ENCODE measurements at places on chromosomes 16 and 17. TPM values are rescaled to one million over a fixed set of nuclear protein-coding genes. Genes with fewer than 3 reads are reported as not detected.

Gene ITGA2B
- total RNA-seq: 1.9 TPM

Gene GALK1
- total RNA-seq: 66.2 TPM

Gene RSKR
- 3.6 TPM for total RNA-seq

Gene MMP15
- total RNA-seq: 19.8 TPM

Gene RAB26
- total RNA-seq: 1.8 TPM

Gene NPIPA2
- total RNA-seq: 1.3 TPM

Gene SLFN12L
- not detected for total RNA-seq

Gene CCL7
- total RNA-seq: 0.61 TPM

Gene SPN
- total RNA-seq: not detected

Gene AOC3
- total RNA-seq: 0.97 TPM

Gene LAT
- 4.0 TPM for total RNA-seq

Gene RHBDF1
- 19.8 TPM for total RNA-seq

Gene RNF157
- 10.6 TPM for total RNA-seq

Gene CCL13
- not detected for total RNA-seq

Gene CEMP1
- not detected for total RNA-seq

Gene DBNDD1
- total RNA-seq: 60.1 TPM

Gene RPTOR
- 29.6 TPM for total RNA-seq

Gene HCRT
- not detected for total RNA-seq

Gene CACNG5
- total RNA-seq: not detected

Gene MTSS2
- total RNA-seq: 32.0 TPM

Gene TLCD3B
- 0.30 TPM for total RNA-seq

Gene TMEM204
- not detected for total RNA-seq

Gene DHRS7C
- not detected for total RNA-seq

Gene C17orf100
- total RNA-seq: 2.5 TPM

Gene ZSCAN10
- total RNA-seq: not detected

Measured in A549 treated with CpdA at 1 μM for 4 hours (cell line).